ENCODE measurements at places on chromosomes 4 and X.

DNA sequence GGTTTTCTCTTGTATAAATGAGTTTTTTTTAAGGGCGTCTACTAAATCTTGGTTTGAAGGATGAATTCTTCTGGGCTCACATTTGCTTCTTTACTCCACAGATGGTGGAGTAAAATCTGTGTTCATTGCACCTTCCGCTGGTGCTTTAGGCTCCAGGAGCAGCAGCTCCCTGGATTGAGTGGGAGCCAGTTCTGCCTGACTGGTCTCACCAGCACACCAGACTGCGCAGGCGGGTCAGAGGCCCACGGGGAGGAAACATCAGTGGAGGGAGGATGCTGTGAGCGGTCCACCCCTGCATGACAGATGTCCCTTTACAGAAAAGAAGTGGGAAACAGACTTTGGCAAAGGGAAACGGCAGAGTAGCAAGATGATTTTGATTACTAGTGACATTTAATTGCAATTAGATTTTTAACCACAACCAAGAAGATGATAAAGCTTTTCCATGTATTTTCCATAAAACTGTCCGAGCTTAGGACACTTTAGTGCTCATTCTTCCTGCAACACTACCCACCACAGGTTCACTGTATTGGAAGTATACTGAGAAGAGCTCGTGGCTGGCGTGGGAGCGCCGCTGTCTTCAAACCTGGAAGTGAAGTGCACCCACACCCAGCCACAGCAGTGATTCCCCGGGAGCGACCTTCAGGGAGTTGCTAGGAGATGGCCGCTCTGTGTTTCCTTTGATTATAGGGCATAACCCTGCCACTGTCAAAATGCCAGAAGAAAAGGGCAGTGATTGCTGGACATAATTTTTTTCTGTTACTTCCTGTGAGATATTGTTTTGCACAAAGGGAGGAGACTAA is 95.2 kb downstream of the SORBS2 start:
- no peaks in the 10 kb centered on the region for H3K4me1 ChIP-seq
- H3K27me3 ChIP-seq: no peaks in the 10 kb centered on the region
- H3K4me3 ChIP-seq: no peak overlapping the region

GRCh38 chr4:8387615-8388527 is 52.7 kb downstream of the ACOX3 start:
- no peaks in the 10 kb centered on the region for H3K27me3 ChIP-seq
- peaks cover 8% of the 10 kb centered on the region for H3K36me3 ChIP-seq
- peaks cover 3% of the 10 kb centered on the region for H3K4me1 ChIP-seq

DNA sequence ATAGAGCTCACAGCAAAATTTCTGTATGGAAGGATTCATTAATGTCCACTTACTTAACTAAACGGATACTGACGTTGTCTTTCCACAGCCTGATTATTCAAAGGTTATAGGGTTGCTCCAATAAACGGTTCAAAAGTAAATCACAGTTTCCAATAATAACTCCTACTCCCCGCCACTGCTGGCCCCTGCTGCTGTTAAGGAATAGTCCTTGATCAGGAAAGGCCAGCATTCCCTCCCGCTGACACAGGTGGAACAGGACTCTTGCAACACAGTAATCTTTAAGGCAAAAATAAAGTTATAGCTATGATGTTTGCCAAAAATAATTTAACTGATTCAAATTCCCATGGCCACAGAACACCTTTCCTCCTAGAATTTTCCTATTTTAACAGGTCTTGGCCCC is 53.9 kb downstream of the FAT1 start:
- no peak for DNase-seq
- H3K4me1 ChIP-seq: no peaks in the 10 kb centered on the region
- H3K27ac ChIP-seq: no peak overlapping the region
- no peaks in the 10 kb centered on the region for H3K27me3 ChIP-seq

GRCh38 chr4:61866378-61867030 is 666.4 kb downstream of the ADGRL3 start:
- no peaks in the 10 kb centered on the region for H3K27me3 ChIP-seq
- H3K4me3 ChIP-seq: no peak overlapping the region
- no peaks in the 10 kb centered on the region for H3K36me3 ChIP-seq
- no peak for DNase-seq

DNA sequence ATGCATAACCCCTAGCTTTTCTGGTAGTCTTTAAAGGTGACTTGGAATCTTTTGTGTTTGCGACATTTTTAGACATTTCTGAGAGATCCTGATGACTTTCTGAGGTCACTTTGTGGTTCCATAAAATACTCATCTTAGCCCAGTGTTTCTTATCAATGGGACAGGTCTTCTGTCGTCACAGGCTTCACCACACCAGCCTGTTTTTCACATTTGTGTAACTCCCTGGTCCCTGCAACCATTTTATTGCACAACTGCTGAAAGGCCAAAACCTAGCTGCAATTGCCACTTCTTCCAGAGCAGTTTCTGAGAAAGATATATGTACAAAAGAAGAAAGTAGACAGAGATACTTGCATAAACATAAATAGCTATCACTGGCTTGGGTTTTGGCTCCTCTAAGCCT is 120.9 kb downstream of the IL15 start:
- H3K4me3 ChIP-seq: no peak overlapping the region
- no peaks in the 10 kb centered on the region for H3K36me3 ChIP-seq
- H3K27ac ChIP-seq: no peak overlapping the region
- no peak for DNase-seq
- H3K4me1 ChIP-seq: no peaks in the 10 kb centered on the region
